ENCODE measurements at places on chromosomes 13 and 19. TPM values are rescaled to one million over a fixed set of nuclear protein-coding genes. Genes with fewer than 3 reads are reported as not detected.

DNA sequence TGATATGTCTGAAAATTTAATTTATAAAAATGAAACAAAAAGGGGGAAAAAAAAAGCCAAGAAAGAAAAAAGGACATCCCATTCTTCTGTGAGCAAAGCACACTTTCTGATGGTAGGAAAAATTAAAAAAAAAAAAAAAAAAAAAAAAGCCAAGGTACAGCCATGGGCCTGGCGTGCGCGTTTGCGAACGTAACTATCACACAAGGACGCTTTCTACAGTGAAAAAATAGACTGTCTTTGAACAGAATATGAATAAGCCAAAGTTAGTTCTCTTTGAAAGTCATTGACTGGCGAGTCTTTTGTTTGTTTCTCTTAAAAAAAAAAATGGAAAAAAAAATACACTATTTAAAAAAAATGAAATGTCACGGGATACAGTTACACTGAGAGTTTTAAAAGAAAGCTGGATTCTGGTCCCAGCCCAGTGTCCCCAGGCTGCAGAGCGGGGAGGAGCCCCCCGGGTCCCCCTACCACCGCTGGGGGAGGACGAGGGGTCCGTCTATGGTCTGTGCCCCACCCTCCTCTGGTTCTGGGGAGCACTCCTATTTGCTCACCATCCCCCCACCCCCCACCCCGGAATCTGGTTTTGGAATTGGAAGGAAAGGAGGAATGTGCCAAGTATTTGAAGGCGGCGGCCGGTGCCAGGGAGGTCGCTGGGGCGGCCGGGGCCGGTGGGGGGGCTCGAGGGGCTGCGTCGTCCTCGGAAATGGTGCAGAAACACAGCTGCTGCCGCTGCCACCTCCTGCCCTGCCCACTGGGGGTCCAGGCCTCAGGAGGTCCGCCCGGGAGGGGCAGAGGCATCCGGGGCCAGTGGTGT, 134.5 kb downstream of the PTPRS start:
- H3K27ac ChIP-seq, result no peak overlapping the region
- no peaks in the 10 kb centered on the region for H3K4me1 ChIP-seq
- no peak for DNase-seq
- H3K27me3 ChIP-seq, result no peaks in the 10 kb centered on the region
- H3K36me3 ChIP-seq, result peaks cover 33% of the 10 kb centered on the region

- no peak overlapping the region for H3K27ac ChIP-seq
- H3K4me1 ChIP-seq, result peaks cover 8% of the 10 kb centered on the region
- no peaks in the 10 kb centered on the region for H3K27me3 ChIP-seq
- H3K36me3 ChIP-seq, result no peaks in the 10 kb centered on the region
- H3K4me3 ChIP-seq, result peak overlapping the region; percentile 53
These were observed 3.9 kb downstream of the OSCAR start for GRCh38 chr19:54096617-54097106.

DNA sequence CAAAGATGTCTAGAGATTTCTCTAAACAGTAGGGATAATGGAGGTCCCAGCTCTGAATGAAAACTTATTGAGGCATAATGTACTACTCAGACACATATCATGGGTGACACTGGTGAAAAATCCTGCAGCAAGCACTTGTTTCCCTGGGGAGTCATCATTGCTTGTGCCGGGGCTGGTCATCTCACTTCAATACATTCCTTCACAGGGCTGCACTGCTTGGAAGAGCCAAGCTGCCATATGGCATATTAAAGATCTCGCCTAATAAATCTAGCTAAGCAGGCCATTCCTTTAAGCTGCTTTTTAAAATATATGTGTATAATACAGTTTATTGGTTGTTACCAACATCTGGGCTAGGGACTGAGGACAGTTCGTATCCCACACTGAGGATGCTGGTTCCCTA, 332.2 kb upstream of the GPC6 start:
- H3K36me3 ChIP-seq, result no peaks in the 10 kb centered on the region
- no peaks in the 10 kb centered on the region for H3K4me1 ChIP-seq
- no peak overlapping the region for H3K4me3 ChIP-seq
- no peak for DNase-seq
- H3K27ac ChIP-seq, result no peak overlapping the region
- H3K27me3 ChIP-seq, result no peaks in the 10 kb centered on the region

DNA sequence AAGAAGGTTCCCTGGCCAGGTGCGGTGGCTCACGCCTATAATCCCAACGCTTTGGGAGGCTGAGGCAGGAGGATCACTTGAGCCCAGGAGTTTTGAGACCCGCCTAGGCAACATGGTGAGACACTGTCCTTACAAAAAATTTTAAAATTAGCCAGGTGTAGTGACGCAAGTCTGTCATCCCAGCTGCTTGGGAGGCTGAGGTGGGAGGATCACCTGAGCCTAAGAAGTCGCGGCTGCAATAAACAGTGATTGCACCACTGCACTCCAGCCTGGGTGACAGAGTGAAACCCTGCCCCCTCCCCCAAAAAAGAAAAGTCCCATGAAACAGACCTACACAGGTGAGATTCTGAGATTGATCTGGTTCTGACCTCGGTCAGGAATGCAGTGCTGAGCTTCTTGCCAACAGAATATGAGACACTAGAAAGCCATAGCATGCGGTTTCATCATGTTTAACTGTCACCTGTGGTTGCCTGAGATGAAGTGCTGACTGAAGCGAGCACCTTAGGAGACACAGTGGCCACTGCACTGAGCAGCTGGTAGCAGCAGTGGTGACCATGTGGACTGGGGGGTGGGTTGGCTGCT, 2.0 kb upstream of the A1BG start:
- H3K4me3 ChIP-seq, result no peak overlapping the region
- no peaks in the 10 kb centered on the region for H3K4me1 ChIP-seq
- no peaks in the 10 kb centered on the region for H3K36me3 ChIP-seq
- no peak overlapping the region for H3K27ac ChIP-seq

The SPC24 gene
- 142 TPM for total RNA-seq

The NTN5 gene
- total RNA-seq, result 0.18 TPM

GRCh38 chr19:36363845-36364244, 15.2 kb downstream of the ZFP14 start:
- no peaks in the 10 kb centered on the region for H3K4me1 ChIP-seq
- no peaks in the 10 kb centered on the region for H3K27me3 ChIP-seq
- no peak overlapping the region for H3K27ac ChIP-seq
- no peak overlapping the region for H3K4me3 ChIP-seq
- DNase-seq, result no peak

- no peak overlapping the region for H3K4me3 ChIP-seq
- H3K4me1 ChIP-seq, result no peaks in the 10 kb centered on the region
- H3K27me3 ChIP-seq, result no peaks in the 10 kb centered on the region
- no peak for DNase-seq
These were observed 1730.2 kb downstream of the OLFM4 start for GRCh38 chr13:54758795-54759194.

GRCh38 chr13:100484702-100485101, 103.9 kb downstream of the GGACT start:
- H3K27me3 ChIP-seq, result no peaks in the 10 kb centered on the region
- no peaks in the 10 kb centered on the region for H3K4me1 ChIP-seq
- H3K4me3 ChIP-seq, result no peak overlapping the region
- H3K36me3 ChIP-seq, result no peaks in the 10 kb centered on the region
- DNase-seq, result no peak

The GZMM gene
- not detected for total RNA-seq

DNA sequence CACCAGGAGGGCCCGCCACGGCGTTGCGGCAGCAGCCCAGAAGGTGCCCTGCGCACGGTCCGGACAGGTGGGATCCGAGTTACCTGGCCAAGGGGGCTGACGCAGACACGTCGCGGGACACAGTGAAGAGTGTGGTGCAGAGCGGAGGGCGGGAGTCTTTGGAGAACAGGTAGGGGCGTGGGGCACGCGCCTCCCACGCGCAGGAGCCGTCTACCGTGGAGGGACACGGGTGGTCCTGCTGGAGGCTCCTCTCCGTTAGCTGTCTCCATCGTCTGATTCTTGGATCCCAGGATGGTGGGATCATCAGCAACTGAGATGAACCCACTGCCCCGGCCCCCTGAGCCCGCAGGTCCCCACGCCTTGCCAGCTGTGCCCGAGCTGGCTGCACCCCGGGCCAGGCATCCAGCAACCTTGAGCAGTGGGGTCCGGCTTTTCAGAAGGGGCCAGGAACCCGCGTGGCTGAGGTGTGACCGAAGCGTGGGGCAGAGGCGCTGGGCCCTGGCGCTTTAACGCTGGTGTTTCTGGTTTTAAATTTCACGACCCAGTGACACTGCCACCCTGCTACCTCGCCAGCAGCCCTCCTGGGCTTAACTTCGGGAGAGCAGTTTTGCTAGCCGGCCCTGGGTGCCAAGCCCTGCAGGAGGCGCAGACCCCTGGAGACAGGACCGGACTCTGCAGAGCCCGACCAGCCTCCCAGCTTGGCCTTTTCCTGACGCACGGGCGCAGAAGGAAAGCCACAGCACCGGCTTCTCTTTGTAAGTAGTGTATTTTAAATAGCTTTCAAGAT, 7.3 kb downstream of the FGF22 start:
- H3K4me1 ChIP-seq, result no peaks in the 10 kb centered on the region
- DNase-seq, result no peak
- H3K4me3 ChIP-seq, result no peak overlapping the region
- H3K27ac ChIP-seq, result no peak overlapping the region
- no peaks in the 10 kb centered on the region for H3K27me3 ChIP-seq

- H3K4me1 ChIP-seq, result no peaks in the 10 kb centered on the region
- H3K27ac ChIP-seq, result no peak overlapping the region
- DNase-seq, result no peak
- H3K36me3 ChIP-seq, result no peaks in the 10 kb centered on the region
- H3K4me3 ChIP-seq, result no peak overlapping the region
These were observed 257.5 kb downstream of the MAB21L1 start for GRCh38 chr13:35219021-35219420.

DNA sequence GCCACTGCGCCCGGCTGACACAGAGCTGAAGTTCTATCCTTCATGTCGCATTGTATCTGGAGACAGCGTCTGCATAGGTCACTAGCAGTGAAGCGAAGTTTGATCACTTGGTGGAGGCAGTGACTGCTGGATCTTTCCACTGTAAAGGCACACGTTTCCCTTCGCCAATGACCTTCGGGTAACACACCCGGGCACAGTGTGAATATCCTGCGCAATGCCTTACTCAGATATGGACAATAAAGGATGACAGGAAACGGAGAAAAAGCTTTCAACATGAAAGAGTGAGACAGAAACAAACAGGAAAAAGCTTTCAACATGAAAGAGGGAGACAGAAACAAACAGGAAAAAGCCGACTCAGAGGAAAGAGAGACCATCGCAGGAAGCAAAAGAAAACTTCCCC, 17.1 kb downstream of the ARL11 start:
- H3K36me3 ChIP-seq, result no peaks in the 10 kb centered on the region
- H3K4me1 ChIP-seq, result peaks cover 26% of the 10 kb centered on the region
- no peak overlapping the region for H3K4me3 ChIP-seq
- DNase-seq, result no peak
- no peak overlapping the region for H3K27ac ChIP-seq
- no peaks in the 10 kb centered on the region for H3K27me3 ChIP-seq

GRCh38 chr13:40252241-40252640, 414.2 kb downstream of the FOXO1 start:
- no peak overlapping the region for H3K4me3 ChIP-seq
- H3K36me3 ChIP-seq, result no peaks in the 10 kb centered on the region
- no peaks in the 10 kb centered on the region for H3K4me1 ChIP-seq
- H3K27ac ChIP-seq, result no peak overlapping the region
- H3K27me3 ChIP-seq, result no peaks in the 10 kb centered on the region

GRCh38 chr13:111855786-111856185, 211.2 kb upstream of the SOX1 start:
- DNase-seq, result no peak
- no peaks in the 10 kb centered on the region for H3K27me3 ChIP-seq
- no peak overlapping the region for H3K27ac ChIP-seq

GRCh38 chr19:10699650-10700335, 1.4 kb upstream of the QTRT1 start:
- H3K27me3 ChIP-seq, result no peaks in the 10 kb centered on the region
- DNase-seq, result peak; percentile 85
- no peak overlapping the region for H3K27ac ChIP-seq
- peak overlapping the region; percentile 84 for H3K4me3 ChIP-seq
- no peaks in the 10 kb centered on the region for H3K36me3 ChIP-seq

DNA sequence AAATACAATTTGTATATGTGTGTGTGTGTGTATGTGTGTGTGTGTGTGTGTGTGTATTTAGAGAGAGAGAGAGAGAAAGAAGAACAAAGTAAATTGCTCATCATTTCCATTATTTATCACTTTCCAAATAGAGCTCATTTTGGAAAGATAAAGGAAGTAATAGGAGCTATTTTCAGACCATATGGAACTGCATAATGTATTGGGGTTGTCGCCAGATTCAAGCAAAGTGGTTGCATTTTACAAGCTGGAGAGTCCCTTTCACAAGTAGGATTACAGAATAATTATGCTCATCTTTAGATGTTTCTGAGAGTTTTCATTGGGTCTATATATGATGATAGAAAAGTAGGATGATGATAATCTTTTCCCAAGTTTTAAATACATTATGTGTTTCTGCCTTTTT, 842.7 kb upstream of the SLC10A2 start:
- DNase-seq, result no peak
- H3K4me1 ChIP-seq, result no peaks in the 10 kb centered on the region
- H3K27ac ChIP-seq, result no peak overlapping the region
- H3K4me3 ChIP-seq, result no peak overlapping the region
- H3K36me3 ChIP-seq, result no peaks in the 10 kb centered on the region
- H3K27me3 ChIP-seq, result no peaks in the 10 kb centered on the region

- no peak overlapping the region for H3K27ac ChIP-seq
- H3K27me3 ChIP-seq, result no peaks in the 10 kb centered on the region
- H3K4me1 ChIP-seq, result no peaks in the 10 kb centered on the region
These were observed 10.0 kb downstream of the SYMPK start for GRCh38 chr19:45852983-45853382.

GRCh38 chr19:8065875-8066261, 13.3 kb downstream of the CCL25 start:
- no peaks in the 10 kb centered on the region for H3K4me1 ChIP-seq
- no peaks in the 10 kb centered on the region for H3K36me3 ChIP-seq
- H3K27ac ChIP-seq, result no peak overlapping the region
- H3K4me3 ChIP-seq, result no peak overlapping the region

The SYNGR4 gene
- total RNA-seq, result not detected

- H3K36me3 ChIP-seq, result no peaks in the 10 kb centered on the region
- no peaks in the 10 kb centered on the region for H3K27me3 ChIP-seq
- H3K27ac ChIP-seq, result no peak overlapping the region
- H3K4me3 ChIP-seq, result no peak overlapping the region
These were observed 609.4 kb downstream of the OLFM4 start for GRCh38 chr13:53638040-53638439.

DNA sequence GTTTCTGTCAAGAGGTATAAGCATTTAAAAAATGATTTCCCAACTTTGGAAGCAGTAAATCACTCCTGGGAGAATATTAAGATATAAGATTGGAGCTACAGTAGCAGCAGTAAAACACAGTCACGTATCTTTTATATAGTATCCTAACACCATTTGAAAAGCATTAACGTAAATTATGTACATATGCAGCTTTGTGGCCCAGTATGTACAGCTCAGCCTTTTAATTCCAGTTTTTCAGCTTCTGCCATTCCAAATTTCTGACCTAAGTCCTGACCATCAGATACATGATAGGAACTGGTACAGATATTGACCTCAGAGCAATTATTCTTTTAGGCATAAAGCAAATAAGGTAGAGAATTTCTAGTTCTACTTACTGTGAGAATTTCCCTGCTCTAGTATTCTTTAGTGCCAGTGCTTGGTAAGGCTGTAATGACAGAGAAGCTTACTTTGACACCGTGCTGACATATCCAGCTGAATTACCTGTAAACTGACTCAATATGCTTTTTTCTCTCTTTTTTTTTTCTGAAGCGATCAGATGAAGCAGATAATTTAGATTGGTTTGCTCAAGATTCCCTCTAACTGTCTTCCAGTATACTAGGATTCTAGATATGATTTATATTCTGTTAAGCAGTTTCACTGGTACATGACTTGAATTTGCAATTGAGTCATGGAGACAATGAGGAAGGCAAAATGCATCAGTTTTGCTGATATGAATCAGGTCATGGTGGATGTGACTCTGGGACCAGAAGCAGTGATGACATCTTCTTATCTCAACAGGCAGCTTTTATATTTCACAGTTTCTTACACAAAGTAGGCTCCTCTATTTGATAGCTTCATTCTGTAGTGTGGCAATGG, 703.6 kb downstream of the SLITRK6 start:
- H3K4me1 ChIP-seq, result no peaks in the 10 kb centered on the region
- H3K4me3 ChIP-seq, result no peak overlapping the region
- no peaks in the 10 kb centered on the region for H3K27me3 ChIP-seq
